ENCODE measurements at places on chromosomes 11 and 22.

- DNase-seq = no peak
These were observed 84.8 kb downstream of the SLC1A2 start for GRCh38 chr11:35334385-35335090.

DNA sequence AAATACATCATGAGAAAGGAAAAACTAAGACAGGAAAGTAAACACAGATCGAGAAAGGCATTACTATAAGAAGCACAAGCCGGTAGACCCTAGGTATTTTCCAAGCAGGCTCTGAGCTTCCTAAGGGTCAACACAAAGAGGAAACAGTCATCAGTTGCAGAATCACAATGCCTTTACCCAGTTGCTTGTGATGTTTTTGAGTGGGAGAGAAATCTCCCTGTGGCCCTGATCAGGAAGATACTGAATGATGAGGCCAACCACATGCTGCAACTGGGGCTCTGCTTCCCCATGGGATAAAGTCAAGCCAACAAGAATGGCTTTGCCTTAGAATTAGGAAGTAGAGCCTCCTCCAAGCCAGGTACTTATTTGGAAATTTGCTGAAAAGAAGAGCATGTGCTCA is 132.6 kb downstream of the MICAL2 start:
- DNase-seq = no peak

GRCh38 chr11:9752091-9752490 is 88.2 kb downstream of the SWAP70 start:
- no peak for DNase-seq

GRCh38 chr11:2574043-2574552 is 125.7 kb downstream of the KCNQ1OT1 start:
- no peak for DNase-seq

DNA sequence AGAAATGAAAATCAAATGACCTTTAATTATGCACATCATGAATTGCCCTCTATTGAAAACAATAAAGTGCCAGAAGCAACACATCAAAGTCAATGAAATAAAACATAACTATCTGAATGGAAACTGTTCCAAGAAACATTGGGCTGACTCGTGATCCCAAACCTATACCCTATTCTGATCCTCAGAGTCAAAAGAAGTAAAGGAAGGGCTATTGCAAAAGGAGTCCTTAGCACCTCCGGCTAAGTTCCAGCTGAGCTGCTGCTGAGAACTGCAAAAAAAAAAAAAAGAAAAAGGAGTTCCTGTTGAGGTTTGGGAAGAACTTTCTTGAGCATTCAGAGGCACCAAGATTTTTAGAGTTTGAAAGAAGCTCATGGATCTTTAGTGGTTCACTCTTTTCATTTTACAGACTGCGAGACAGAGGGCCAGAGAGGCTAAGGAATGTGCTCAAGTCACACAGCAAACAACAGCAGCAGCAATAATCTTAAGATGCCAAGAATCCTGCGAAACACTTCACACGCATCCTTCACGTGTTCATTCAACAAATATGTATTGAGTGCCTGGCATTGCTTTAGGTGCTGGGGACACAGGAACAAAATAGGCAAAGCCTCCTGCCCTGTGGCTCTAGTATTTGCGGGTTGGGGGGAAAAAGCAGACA is 841 bp upstream of the TMPRSS13 start:
- no peak for DNase-seq

GRCh38 chr11:61158691-61159381 is 2.4 kb downstream of the VPS37C start:
- DNase-seq = no peak

DNA sequence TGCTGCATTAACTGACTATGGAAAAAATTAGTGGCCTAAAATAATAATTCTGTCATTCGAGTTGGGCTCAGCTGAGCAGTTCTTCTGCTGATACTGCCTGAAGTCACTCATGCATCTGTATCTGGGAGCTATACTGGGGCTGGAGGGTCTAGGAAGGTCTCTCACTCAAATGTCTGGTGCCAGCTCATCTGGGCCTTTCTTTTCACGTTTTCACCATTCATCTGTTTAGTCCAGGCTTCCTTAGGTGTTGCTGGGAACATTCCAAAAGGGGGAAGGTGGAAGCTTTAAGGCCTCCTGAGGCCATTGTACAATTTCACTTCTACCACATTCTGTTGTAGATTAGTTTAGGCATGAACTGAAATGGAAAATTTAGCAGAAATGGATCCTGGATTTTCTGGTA is 28.0 kb downstream of the YAP1 start:
- DNase-seq = no peak

All from stimulated activated CD4-positive, alpha-beta T cell treated with anti-CD3 and anti-CD28 coated beads, Interleukin-1b, Interleukin-23, amount 100 ng/mL, for 4 hours (primary cell).